ENCODE measurements at places on chromosomes 16 and 17.

DNA sequence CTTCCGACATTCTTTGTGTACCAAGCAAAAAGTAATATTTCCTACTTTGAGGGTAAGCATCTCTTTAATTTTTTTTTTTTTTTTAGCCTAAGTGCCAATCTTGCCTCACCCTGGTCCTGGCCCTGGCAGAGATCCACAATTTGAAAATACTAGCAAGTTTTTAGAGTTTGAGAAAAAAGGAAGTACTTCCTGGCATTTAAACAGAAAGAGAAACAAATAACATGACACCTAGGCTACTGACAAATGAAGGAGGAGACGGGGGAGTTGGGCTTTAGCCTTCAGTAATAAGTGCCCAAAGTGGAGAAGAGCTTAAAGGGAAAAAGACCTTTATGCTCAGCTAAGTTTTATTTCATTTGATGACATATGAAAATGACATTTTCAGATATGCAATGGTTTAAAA lies 92.8 kb downstream of the HS3ST3A1 start:
- no peak for DNase-seq

- no peak for DNase-seq
Observed at GRCh38 chr17:63932721-63933120, 590 bp upstream of the CD79B start.

- no peak for DNase-seq
Observed at GRCh38 chr16:1548233-1548632, 14.8 kb downstream of the TMEM204 start.

GRCh38 chr17:73646409-73647300 lies 2.4 kb upstream of the SDK2 start:
- no peak for DNase-seq

DNA sequence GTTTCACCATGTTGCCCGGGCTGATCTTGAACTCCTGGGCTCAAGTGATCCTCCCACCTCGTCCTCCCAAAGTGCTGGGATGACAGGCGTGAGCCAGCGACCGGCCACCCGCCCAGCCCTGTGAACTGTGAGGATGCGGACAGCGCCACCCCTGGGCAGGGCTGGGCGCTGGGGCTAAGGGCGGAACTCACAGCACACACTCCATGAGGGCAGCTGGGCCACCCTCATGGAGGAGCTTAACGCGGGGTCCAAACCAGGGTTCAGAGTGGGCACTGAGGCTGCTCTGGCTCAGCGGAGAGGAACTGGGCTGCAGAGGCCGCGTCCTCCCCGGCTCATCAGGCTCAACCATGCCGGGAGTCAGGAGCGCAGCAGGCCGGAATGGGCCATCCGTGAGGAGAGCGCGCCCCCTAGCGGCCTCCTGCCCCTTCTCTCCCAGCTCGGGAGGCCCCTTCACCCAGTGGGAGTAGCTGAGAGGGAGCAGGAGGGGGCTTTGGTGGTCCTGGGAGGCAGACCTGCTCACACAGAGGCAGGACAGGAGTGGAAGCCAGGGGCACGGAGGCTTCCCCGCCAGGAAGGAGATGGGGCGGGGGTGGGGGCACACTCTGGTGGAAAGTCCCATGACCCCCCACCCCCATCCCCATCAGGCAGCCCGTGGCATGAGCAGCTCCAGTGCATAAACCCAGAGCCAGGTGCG lies 13.8 kb downstream of the CORO7 start:
- DNase-seq: peak; percentile 71

GRCh38 chr16:62752854-62753253 lies 716.6 kb upstream of the CDH8 start:
- no peak for DNase-seq
